Activated CD8-positive, alpha-beta memory T cell treated with anti-CD3 and anti-CD28 coated beads for 1 hour (primary cell): ENCODE measurements at places on chromosomes 4 and X.

DNA sequence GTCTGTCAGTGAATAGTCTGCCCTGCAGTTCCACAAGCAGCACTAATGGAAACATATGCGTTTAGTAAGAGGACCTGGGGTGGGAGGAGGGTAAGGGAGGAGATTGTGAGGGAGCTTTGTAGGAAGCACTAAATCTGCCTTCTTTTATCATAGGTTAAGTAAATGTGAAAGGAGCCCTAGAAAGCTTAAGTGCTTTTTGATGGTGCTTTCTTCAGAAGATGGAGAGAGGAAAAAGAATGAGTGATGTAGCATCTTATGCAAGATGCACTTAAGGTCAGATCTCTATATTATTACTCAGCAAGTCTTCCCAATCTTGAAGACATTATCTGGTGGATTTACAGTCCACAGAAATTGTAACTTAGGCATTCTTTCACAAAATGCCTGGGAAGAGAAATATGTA, 322.7 kb downstream of the PDHA2 start:
- DNase-seq: no peak

- DNase-seq: no peak
These were observed 5.0 kb upstream of the MGST2 start for GRCh38 chr4:139660568-139661043.

DNA sequence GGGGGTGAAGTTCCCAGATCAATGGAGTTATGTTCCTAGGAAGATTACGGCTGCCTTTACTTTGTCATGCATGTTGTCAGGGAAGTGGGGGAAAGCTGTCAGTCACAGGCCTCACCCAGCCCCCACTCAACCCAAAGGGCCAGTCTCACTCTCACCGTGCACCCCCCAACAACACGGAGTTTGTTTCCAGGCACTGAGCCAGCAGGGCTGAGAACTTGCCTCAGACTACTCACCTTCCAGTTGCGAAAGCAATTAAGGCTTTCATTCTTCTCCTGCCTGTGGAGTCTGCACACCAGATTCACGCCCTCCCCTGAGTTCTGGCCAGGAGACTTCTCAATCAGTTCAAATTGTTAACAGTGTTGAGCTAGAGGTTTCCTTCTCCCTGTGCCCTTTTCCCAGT, 114.3 kb downstream of the SH3BGRL start:
- no peak for DNase-seq

- no peak for DNase-seq
These were observed 223.8 kb downstream of the IL1RAPL2 start for GRCh38 chrX:104789784-104790183.
